Stimulated activated CD4-positive, alpha-beta T cell treated with anti-CD3 and anti-CD28 coated beads, TNF-alpha, amount 100 ng/mL, for 1 hour (primary cell): ENCODE measurements at places on chromosomes 16 and 17.

- no peak for DNase-seq
Observed at GRCh38 chr17:58273453-58274104, 7.2 kb downstream of the MPO start.

DNA sequence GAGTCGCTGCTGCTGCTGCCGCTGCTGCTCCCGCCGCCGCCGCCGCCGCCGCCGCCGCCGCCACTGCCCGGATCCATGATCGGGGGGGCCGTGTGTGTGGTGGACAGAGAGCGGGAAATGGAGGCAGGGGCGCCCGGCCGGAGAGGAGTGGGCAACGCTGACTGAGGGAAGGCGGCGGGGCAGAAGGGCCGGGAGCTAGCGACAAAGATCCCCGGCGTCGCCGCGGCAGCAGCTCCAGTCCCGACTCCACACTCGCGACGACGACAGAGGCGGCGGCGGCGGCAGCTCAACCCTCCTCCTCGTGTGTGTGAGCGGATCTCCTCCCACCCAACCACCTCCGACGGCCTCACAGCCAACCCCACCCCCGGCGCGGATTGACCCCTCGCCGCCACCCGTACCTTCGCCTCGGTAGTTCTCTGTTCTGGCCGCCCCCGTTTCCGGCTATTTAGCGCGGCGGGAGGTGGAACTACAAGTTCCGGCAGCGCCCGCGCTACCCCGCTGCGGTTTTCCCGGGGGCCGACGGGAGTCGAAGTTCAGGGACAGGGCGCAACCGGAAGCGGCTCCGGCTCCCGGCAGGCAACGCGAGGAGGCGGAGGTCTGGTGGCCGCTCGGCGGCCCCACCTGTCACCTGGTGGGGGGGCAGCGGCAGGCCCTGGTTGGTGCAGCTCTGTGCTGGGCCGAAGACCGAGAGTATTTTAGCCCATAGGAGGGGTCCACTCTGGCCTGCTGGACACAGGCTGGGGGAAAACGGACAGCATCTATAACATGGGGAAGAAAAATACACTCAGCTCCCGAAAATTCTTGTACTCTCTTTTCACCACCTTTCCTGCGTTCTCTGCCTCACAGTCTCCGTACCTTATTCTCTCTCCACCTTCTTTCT lies at the start of gene GSPT1:
GSPT1 (minus strand) TSS at position 313 of the 880 bp plus-strand sequence; CDS start at position 77, 236 bp downstream.
- peak; percentile 97 for DNase-seq

DNA sequence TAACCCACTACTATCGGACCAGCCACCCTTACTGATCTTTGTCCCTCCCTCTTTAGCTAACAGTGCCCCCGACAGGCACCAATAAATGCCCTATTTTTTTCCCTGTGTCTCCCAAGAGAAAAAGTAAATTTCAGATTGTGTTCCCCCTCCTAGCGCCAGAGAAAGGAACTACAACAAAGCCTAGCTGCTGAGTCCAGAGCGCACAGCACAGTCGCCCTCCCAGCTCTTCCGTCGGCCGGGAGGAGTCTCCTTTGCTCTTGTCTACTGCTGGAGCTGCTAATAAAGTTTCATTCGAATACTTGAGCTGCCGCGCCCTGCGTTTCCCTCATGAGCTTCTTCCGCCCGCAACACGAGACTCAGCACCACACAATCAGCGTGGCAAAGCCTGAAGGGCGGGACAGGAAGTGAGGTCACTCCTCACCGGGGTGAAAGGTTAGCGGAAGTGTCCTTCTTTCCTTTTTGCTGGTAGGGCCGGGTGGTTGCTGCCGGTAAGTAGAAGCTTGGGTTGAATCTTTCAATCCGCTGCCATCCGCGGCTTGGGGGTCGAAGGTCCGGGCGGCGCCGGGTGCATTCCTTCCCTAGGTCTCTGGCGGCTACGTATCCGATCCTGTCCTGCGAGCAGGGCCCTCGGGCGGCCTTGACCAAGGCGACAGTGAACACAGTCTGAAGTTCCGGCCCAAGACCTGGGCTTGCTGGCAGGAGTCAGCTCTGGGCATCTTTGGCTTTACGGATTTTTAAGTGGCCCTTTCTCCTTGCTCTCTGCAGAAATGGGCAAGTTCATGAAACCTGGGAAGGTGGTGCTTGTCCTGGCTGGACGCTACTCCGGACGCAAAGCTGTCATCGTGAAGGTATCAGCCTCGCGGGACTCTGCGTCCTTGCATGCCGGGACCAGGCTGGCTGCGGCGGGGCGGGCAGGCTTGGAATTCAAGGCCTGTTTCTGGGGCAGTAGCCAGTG lies at the start of gene RPL27:
RPL27 (plus strand) TSS at position 436 of the 955 bp plus-strand sequence; CDS start at position 768, 332 bp downstream.
- DNase-seq: peak; percentile 91

DNA sequence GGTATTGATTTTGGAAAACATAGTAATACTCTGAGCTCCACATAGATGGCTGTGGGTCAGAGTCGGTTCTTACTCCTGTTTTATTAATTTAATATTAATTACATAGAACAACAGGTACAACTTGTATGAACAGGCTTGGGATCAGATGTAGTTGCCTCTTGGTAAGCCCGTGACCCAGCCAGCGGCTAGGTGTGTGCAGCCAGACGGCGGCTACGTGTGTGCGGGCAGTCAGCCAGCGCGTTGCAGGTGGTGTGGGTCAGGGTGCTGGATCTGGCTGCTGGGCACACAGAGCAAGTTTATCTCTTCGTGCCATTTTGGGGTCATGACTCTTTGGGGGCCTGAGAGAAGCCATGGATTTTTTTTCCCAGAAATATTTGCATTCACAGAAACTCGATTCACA lies 30.3 kb downstream of the DBNDD1 start:
- DNase-seq: no peak

- no peak for DNase-seq
Observed at GRCh38 chr16:29674188-29674587, 4.8 kb upstream of the QPRT start.

DNA sequence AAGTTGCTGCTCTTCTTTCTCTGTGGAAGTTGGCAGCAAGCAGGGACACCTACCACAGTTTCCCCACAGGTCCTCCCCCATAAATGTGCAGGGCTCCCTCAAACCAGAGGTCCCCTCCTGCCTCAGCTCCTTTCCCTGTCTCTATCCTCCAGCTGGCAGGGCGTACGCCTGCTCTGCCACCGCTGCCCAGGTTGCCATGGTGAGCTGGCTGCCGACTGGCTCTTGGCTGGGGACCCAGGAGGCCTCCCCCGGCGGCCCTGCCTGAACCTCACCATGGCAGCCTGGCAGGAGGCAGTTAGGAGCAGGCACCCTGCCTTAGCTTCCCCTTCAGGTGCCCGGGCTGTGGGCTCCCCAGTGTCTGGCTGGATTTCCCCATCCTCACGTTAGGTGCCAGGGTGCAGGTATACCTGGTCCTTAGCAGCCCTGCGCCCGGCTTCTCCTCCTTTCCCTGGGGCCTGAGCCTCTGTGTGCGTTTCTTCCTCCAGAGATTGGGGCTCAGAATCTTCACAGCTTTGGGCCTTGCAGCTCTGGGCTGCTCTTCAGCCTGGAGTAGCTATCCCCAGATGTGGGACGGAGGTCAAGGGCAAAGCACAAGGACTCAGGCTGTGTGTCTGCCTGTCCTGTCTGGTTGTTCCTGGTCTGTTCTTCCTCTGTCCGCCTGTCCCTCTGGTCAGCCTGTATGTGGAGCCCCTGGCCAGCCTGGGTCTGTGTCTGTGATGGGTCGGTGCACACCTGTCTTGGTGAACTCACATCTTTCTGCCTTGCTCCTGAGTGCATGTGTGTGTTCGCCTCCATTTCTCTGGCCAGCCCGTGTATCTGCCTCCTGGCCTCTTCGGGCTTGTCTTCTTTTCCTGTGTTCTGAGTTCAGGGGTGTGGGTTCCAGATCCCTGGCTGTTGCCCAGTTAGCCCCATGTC lies 15.7 kb downstream of the GJD3 start:
- no peak for DNase-seq

DNA sequence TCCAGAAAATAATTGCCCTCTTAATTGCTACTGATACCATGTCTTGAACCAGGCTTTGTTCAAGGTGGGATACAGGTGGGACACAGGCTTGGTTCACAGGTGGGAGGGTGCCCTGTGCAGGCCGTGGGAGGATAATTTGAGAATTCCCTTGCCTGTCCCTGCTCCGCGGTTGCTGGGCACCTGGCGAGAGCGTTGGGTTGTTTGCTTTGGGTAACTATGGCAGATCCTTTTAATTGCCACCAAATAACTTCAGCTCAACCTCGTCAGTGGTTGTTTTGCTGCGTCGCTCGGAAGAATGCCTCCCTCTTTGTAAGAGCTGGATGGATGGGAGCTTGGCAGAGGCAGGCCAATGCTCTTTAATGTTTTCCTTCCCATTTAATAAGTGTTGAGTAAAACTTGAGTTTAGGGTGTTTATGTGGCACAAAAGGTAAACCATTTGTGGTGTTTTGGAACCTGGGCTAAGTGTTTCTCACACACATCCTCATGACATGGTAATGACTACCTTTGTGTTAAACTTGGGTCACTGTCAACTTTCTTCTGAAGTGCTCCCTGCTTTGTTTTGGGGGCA lies 202.5 kb downstream of the MSI2 start:
- no peak for DNase-seq

DNA sequence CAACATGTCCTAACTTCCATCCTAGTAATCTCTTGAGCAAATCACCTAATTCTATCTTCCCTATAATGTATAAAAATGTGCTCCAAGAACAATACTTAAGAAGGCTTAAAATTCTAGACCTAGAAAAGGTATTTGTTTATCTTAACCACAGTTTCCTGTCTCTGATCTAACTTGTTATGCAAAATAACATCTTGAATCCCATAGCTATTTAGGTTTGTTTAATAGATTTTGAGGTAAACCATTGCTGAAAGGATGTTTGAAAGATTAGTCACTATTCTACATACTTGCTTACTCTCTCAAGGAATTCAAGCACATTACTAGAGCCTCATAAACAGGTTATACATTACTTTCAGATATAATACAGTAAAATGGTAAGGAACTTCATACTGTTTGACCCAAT lies 13.0 kb downstream of the CA10 start:
- no peak for DNase-seq

DNA sequence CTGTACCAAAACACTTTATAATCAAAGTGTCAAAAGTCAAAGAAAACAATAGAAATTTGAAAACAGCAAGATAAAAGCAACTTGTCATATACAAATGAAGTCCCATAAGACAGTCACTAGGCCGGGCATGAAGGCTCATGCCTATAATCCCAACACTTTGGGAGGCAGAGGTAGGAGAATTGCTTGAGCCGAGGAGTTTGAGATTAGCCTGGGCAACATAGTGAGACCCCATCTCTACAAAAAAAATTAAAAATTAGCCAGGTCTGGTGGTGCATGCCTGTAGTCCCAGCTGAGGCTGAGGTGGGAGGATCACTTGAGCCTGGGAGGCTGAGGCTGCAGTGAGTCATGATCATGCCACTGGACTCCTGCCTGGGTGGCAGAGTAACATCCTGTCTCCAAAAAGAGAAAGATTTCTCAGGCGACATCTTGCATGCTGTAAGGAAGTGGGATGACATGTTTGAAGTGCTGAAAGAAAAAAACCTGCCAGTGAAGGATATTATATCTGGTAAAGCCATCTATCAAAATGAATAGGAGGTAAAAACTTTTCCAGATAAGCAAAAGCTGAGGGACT lies 98.7 kb upstream of the NACA2 start:
- no peak for DNase-seq

DNA sequence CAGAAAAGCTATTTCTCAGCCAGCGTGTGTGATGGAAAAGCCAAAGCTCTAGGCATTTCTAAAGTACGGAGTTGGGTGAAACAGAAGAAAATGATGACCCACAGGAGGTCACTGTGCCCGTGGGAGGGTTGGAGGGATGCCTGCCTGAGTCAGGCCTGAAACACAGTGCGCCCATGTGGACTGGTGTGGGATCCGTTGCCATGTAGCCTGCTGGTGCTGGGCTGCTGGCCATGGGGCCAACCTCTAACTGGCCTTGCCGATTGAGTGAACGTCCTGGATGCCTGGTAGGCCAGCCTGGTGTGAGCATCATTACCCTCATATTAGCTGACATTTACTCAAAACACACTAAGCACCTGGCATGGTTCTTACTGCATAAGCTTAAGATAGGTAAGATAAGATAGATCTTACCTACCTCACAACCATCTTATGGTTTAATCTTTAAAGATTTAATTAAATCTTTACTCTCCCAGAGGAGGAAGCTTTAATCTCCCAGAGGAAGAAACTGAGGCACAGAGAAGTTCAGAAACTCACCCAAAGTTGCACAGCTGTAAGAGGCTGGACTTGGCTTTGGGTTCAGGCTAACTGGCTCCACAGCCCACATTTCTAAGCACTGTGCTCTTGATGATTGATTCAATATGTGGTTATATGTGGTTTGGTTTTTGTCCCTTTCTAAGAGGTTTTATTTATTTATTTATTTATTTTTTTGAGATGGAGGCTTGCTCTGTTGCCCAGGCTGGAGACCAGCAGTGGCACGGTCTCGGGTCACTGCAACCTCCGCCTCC lies 15.7 kb downstream of the MGAT5B start:
- no peak for DNase-seq

- no peak for DNase-seq
Observed at GRCh38 chr17:43556292-43556691, 10.2 kb upstream of the ETV4 start.

- DNase-seq: no peak
Observed at GRCh38 chr17:73340093-73340596, 28.3 kb upstream of the CDC42EP4 start.

GRCh38 chr17:63622574-63623390 lies 565 bp downstream of the MAP3K3 start:
- no peak for DNase-seq

DNA sequence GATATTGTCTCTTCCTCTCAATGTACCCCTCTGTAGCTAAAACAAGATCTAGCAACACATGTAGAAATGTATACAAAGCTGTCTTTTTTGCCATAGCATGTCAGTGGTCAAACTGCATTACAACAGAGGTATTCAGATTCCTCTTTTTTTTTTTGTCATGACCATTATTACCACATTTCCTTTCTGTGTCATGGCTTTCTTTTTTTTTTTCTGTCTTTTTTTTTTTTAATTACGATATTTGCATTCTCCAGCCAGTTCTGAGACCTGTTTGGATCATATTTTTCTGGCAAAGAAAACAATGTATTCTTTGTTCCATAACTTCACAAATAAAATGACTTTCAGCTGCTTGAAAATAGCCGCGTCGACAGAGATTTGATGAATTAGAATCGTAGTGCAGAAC lies 27.4 kb upstream of the CAPNS2 start:
- DNase-seq: no peak

GRCh38 chr17:21166595-21167210 lies 39.9 kb downstream of the DHRS7B start:
- no peak for DNase-seq

DNA sequence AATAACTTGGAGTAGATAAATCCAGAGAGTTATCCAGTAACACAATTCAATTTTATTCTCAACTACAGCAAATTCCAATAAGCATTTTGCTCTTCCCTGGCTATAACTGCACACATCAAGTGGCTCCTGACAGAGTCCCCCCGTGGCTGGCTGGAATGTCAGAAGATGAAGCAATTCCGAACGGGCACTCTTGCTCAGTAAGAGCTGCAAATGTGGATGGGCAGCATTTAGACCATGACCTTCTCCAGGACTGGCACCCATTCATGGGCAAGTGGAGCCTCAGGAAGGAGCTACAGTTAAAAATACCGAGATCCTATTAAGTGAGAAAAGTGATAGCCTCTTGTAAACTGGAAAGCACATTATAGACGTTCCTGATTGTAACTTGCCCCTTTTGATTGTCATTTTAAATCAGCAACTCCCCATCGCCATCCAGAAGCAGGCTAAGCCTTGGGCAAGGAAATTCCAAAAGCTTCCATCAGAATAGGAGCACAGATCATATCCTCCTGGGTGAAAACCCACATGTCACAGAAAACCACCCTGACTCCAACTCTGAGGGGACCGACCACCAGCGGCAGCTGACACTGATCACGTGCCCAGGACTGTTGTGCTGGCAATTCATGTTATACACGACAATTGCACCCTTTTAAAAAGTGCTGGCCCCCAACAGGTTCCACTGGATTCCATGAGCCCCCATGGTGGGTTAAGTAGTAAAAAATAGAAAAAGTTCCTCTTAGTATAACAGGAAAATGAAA lies 7.1 kb downstream of the UBE2O start:
- no peak for DNase-seq
